ENCODE measurements at places on chromosomes 7 and 10.

DNA sequence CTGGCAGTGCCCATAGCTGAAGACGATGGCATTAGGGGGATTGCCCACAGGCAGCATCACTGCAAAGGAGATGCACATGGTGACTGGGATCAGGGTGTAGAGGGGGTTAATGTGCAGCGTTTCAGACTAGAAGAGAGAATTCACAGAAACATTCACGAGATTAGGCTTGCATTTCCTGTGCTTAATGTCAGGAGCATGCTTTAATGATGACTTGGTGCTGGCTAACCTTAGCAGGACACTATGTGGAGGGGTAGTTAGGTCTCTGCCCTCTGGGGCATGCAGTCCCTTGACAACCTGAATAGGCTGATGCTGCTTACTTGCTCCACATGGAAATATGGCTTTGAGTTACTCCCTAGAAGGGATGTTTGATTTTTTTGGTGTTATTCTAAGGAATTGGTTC lies 21.8 kb downstream of the STMP1 start:
- DNase-seq: no peak

DNA sequence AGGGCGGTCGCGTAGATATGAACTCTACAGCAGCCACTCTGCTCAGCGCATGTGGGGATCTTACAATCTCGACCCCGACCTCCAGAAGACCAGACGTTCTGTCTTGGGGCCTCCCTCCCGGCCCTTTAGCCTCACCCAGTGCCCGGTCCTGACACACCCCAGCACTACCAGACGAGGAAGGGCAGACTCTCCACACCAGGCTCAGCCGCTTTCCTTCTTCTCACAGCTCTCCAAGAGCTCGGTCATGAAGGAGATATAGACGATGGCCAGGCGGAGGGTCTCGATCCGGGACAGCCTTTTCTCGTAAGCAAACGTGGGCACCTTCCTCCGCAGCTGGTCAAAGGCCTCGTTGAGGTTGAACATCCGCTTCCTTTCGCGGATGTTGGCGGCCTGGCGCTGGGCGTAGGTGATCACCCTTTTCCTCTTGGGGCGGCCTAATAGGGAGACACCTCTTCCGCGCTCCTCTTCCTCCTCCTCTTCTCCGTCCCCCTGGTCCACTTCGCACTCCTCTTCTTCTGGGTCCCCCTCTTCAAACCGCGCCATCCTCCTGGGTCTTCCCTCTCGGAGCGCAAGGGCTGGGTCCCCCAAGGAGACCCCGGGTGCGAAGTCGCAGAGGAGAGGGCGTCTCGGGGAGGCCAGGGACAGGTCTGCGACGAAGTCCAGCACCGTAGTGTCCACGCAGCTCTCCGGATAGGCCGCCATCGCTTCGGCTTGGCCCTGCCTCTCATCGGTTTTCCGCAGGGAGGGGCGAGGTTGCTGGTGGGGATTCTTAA lies at the start of gene FERD3L:
FERD3L (minus strand) TSS at position 761 of the 773 bp plus-strand sequence; CDS start at position 702, 59 bp downstream.
- no peak for DNase-seq

DNA sequence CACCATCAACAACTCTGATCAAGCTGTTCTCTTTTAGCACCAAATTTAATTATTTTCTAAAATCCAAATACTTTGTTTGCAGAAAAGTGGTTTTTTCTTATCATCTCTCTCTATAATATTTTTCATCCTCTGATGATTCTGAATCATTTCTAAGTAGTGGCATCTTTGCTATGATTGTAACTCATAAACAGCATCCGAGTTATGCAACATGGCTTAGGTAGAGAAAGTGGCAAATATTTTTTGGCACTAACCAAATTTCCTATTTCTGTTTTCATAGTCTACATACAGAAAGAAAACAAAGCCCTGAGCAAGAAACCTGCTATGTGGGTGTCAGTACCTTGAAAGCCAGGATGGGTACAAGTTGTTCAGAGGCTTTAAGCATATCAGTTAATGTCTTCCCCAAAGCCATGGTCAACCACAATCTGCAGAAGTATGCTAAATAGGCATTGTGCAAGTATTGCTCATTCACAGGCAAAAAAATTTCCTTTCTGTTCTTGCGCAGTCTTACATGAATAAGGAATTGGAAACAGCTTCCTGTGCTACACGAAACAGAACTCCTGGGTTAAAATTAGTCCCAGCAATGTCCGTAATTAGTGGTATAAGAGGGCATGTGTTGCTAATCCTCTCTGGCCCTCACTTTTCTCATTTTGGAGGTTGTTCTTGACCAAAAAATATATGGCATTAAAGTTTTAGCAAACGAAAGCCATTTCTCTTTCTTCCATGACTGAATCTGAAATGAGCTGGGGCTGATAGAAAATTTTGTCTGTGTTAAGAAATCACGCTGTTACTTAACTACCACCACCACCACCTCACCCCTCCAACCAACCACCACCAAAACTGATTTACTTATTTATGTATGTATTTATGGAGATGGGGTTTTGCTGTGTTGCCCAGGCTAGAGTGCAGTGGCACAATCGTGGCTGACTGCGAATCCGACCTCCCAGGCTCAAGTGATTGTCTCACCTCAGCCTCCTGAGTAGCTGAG lies 325.6 kb upstream of the MAGI2 start:
- DNase-seq: no peak

GRCh38 chr7:131610007-131610406 lies 53.6 kb upstream of the PODXL start:
- no peak for DNase-seq

GRCh38 chr10:79052291-79053080 lies 16.3 kb upstream of the ZMIZ1 start:
- no peak for DNase-seq

GRCh38 chr10:44801383-44802327 lies 109.5 kb upstream of the TMEM72 start:
- no peak for DNase-seq

- no peak for DNase-seq
These were observed 43.4 kb downstream of the PPIF start for GRCh38 chr10:79390551-79391229.

DNA sequence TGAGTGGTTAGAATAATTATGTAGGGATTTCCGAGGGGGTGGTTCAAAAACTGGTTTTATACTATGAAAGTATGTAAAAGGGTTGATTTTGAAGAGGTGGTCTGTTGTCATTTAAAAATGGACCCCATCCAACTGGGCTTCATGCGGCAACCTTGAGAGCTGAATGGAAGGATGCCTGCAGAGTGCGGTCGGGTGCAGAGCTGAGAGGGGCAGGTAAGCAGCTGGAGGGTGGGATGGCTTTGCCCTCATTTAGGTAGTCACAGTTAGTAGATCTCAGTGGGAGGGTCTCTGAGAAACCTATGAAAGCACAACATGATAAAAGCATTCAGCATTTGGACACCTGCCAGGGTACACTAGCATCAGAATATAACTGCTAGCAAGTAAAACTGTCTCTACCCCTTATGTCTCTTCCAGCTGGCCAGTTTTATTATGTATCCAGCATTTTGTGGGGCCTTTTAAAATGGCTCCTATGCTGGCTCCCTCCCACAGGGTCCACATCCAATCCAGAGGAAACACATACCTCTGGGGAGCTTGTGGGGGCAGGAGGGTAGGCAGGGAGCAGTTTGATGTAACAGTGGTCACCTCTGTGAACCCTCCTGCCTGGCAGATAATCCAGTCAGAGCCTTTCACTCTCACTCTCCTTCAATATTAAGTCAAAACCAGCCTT lies 75.9 kb upstream of the MAGI2 start:
- DNase-seq: no peak

DNA sequence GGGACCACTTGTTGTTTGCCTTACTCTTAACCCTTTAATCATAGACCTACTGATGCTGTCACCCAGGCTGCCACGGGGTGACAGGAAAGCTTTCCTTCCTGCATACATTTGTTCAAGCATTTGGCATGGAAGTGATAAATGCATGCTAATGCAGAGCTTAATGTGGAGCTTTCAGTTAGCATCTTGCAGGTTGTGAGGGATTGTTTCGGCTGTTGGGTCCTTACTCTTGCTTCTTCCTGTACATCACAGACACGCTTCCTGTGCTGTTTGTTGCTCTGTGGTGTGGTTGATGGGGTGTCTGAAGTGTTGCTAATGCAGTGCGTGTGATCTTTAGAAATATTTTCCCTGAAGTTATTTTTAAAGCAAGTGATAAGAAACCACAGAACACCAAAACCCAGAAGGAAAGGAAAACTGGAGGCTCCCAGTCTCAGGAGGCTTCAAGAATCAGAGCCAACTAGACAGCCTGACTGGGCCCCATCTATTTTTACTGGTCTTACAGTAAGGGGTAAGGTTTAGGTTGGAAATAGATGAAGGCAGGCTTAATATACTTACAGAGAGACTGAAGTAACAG lies 143.1 kb downstream of the CHN2 start:
- no peak for DNase-seq

GRCh38 chr7:148815612-148816011 lies 68.5 kb downstream of the EZH2 start:
- no peak for DNase-seq

- DNase-seq: no peak
These were observed 20.8 kb upstream of the RAB18 start for GRCh38 chr10:27482984-27483956.

GRCh38 chr10:100021322-100021721 lies 11.6 kb upstream of the DNMBP start:
- DNase-seq: no peak

GRCh38 chr10:80462981-80463741 lies 9.1 kb downstream of the TSPAN14 start:
- no peak for DNase-seq

DNA sequence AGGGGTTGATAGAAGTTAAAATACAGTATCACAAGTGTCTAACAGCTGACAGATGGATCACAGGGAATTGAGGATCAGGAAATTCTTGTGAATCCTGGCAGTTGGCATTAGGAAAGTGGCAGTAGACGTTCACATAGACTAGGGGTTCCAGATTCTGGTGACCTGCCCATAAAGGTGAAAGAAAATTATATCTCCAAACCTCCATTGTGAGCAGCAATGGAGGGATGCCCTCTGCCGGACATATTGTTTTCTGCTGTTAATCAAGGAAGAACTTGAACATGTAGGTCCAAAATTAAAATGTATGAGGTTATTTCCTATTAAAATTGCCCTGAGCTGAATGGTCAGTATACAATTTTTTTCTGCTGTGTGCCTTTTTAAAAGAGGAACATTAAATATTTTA lies 5.1 kb downstream of the NME8 start:
- DNase-seq: no peak
